ENCODE measurements at places on chromosomes 13 and 19.

- no peak for DNase-seq
Observed at GRCh38 chr19:41350735-41351338, 2.9 kb downstream of the TGFB1 start.

GRCh38 chr19:43438291-43439031 lies 23.8 kb downstream of the TEX101 start:
- no peak for DNase-seq

GRCh38 chr19:45882652-45883585 lies 3.0 kb downstream of the IRF2BP1 start:
- DNase-seq: peak; percentile 76

- no peak for DNase-seq
Observed at GRCh38 chr13:39306639-39307589, 268.7 kb downstream of the NHLRC3 start.

DNA sequence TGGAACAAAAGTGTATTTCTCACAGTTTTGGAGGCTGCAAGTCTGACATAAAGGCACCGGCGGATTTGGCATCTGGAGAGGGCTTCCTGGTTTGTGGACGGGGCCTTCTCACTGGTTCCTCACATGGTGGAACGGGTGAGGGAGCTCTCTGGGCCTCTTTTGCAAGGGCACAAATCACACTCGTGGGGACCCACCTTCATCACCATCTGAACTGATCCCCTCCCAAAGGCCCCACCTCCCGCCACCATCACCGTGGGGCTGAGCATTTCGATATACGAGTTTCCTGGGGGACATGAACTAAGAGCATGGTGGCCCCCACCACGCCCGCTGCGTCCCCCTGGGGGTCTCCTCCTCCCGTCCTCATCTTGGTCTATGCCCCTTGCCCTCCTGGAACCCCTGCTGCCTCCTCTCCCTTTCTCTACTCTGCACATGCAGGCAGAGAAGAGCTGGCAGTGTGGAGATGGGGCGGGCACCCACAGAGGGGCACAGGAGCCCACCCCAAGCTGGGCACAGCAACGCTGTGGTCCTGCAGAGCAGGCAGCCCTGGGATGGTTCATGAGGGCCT lies 20.8 kb upstream of the SPACA7 start:
- DNase-seq: no peak

DNA sequence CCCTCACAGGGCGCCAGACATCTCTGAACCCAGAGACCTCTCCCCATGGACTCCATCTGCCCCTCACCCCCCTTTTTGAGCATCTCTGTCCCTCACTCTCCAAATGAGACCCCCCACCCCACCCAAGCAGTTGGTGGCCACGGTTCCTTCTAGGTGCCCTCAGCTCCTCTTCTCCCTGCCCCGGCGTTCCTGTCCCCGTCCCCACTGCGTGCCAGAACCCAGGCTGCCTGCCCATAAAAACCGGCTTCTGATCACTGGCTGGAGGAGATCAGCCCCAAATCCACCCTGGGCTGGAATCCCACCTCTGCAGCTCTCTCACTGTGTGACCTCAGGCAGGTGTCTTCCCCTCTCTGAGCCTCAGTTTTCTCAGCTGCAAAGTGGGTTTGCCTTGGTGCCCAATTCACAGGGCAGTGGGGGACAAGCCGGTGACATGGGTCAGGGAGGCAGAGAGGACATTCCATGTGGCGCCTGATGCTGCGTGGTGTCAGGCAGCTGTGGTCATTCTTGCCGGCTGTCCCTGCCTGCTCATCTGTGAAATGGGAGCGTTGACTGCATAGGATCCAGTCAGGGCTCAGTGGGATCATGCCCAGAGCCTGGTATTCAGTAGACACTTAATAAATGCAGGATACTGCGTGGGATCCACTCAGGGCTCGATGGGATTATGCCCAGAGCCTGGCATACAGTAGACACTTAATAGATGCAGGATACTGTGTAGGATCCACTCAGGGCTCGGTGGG lies 25.5 kb downstream of the SMIM24 start:
- no peak for DNase-seq

DNA sequence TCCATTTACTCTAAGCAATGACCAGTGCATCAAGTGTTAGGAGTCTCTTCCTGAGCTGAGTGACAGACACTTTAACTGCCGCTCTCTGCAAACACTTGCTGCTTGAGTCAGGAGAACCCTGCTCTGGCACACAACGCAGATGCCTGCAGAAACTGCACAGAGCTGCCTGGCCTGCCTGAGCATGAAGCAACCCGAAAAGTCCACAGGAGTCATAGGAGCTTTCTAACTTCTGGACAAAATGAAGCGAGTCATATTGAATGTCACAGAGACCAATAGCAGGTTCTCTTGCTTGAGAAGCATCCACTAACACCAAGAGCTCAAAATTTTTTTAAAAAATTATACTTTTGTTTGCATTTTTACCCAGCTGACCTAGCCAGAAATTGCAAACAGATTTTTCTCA lies 232.4 kb downstream of the LHFPL6 start:
- no peak for DNase-seq

DNA sequence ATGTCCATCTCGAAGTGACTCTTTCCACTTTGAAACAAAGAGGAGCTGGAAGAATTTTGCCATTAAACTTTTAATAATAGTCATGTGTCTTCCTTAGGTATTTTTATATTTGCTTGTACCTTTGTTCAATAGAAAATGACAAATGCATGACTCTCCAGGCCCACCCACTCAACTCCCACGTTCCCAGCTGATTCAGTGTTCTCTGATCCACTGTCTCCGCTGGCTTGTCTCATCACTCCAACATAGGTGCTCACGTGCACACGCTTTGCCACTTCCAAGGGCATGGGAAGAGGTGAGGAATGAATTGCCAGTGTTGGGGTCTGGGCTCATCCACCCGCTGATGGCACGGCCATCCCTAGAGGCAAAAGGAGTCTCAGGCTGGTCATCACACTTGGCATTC lies 24.5 kb downstream of the RASL11A start:
- DNase-seq: no peak

DNA sequence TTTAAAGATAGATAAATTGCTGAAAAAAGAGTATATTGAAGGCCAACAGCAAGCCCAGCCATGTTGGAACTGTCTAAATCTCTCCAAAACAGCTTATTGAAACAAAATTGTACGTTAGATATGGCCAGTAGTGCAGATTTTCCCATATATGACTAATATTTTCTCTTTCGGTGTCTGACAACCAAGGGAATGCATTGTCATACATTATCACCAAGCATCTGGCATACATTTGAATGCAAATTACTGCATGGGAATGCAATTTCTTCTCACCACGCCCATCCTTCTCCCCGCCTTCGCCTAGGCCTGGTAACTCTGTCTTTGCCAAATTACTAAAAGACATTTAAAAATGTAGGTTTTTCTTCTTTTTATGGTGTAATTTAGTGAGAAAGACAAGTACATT lies 32.5 kb upstream of the IRS2 start:
- no peak for DNase-seq

DNA sequence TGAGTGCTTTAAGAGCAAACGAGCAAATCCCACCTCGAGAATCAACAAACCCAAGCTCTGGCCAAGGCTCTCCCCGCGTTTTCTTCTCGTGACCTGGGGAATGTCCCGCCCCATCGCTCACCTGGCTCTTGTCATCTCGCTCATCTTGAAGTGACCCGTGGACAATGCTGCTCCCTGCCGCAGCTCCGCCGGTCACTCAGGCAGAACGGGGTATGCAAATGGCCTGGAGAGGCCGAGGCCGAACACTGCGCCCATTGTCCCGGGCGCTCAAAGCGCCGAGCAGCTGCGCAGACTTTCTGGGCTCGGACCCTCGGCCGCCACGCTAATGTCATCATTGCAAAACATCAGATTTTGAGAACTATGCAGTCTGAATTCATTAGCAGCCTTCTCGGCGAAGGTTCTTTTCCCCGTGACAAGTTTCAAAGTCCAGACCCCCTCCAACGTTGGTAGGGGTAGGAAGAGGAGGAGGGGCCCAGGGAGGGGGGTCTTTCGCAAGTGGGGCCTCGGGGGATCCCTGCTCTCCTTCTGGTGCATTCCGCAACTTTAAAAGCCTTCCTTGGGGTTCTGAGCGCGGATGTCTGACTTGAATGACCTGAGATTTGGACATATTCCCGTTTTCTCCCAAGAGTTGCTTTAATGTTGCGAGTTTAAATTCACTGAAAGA lies 39.7 kb downstream of the SOX1 start:
- DNase-seq: no peak

DNA sequence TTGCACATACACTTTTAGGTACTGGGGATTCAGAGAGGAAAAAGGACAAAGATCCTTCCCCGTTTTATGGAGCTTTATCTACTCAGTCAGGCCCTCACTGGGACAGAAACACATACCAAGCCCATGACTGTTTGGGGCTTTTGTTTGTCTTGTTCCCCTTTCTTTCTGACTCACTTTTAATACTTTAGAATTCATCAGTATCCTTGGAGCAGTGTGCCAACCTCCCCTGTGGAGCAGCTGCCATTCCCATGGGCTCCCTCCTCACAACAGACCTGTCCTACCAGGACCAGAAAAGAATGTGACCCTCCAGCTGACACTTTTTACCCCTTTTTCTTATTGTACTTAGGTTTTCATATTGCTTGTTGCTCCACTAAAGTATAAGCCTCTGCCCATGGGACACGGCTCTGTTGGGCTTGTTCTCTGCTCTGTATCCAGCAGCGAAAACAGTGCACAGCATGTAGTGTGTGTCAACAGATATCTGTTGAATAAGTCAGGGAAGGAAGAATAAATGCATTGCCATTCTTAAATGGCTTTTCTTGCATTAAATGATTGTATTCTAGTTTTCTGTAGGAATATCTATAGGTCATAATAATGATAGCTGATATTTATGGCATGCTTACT lies 431.1 kb downstream of the EFNB2 start:
- DNase-seq: no peak

DNA sequence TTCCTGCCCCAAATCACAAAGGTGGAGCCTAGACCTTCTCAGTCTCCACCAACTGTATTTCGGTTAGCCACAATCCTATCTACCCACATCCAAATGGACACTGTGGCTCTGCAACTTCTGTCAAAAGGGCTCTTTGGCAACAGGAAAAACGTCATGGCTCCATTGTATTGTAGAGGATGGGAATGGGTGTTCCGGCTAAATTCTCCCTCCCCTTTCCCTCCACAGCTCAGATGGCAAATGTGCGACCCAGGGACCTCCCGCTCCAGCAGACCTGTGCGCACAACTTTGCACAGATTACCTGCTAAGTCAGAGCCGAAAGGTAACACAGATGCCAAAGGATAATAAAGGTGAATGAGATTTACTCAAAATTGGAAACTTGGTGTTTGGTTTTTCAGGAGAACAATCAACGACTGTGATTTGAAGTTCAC lies 968 bp upstream of the KL start:
- no peak for DNase-seq

DNA sequence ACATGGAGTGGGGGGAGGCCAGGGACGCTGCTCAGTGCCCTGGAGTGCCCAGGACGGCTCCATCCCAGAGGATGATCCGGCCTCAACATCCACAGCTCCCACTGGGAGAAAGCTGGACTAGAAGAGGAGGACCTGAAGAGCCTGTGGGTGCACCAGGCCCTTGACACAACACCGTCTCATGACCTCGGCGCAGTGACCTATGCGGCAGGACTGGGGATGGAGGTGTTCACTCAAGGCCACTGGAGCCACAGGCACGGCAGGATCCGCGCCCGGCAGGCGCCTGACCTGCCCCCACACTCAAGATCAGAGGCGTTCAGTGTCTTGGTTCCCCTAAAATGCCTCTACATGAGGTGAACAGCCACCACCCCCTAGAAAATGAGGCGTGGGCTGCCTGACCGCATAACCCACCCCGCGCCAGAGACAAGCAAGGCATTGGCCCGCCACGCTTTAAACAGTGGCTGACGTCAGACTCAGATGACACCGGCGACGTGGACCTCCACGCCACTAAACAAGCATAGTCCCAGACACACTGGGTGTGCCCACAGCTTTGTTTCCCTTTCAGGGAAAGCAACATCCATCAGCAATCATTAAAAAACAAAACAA lies 8.0 kb downstream of the SGTA start:
- DNase-seq: no peak

- DNase-seq: no peak
Observed at GRCh38 chr13:105363261-105364190, 1171.9 kb downstream of the EFNB2 start.

- no peak for DNase-seq
Observed at GRCh38 chr19:7783991-7784423, 21.0 kb downstream of the CLEC4M start.

DNA sequence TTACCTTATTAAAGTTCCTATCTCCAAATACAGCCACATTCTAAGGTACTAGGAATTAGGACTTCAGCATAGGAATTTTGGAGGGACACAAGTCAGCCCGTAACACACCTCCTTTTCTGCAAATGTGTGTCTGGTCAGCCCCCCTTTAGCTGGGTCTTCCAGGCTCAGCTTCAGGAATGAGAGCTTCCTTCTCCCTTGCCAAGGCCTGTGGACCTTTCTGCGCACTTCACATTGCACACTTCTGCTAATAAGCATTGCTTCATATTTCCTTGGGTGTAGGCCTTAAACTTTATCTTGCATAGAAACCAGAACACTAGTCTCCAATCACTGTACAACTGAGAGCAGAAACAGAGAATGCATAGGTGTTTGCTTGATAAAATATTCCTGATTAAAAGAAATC lies 4.5 kb upstream of the STK24 start:
- DNase-seq: no peak

- DNase-seq: no peak
Observed at GRCh38 chr13:50244713-50245574, 229.7 kb downstream of the KCNRG start.

DNA sequence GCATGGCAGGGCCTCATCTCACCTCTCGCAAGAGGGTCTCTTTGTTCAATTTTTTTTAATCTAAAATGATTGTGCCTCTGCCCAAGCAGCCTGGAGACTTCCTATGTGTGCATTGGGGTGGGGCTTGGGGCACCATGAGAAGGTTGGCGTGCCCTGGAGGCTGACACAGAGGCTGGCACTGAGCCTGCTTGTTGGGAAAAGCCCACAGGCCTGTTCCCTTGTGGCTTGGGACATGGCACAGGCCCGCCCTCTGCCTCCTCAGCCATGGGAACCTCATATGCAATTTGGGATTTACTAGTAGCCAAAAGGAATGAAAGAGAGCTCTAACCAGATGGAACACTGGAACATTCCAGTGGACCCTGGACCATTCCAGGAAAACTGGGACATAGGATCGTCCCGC lies 8.0 kb downstream of the FXYD3 start:
- DNase-seq: no peak

DNA sequence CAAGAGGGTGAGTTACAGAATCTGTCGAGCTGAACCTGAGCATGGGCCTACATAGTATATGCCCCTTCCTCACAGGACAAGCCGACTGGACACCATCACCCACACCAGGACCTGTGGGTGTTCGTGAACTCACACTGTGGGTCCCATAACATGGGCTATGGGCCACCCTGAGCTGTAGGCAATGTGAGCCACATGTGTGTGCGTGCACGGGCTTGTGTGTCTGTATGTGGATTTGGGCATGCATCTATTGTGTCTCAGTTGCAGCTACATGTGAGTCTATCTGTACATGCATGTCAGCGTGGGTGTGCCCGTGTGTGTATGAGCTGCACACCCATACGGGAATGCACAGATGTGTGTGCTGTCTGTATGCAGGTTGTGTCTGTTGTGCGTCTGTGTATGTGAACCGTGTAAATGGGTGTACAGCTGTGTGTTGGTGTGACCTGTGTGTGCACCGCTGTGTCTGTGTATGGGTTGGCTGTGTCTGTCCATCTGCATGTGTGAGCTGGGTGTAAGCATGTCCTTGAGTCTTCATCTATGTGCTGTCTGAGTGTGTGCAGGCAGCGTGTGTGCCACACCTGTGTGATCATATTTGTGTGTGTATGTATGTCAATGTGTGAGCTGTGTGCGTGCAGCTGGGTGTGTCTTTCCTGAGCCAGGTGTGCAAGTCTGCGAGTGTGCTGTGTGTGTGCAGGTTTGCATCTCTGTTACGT lies 1.7 kb downstream of the NOTCH3 start:
- no peak for DNase-seq
